Activated CD4-positive, alpha-beta T cell treated with anti-CD3 and anti-CD28 coated beads, Interleukin-2, amount 50 U/mL, for 16 hours (primary cell): ENCODE measurements at places on chromosomes 7 and 10.

- no peak for DNase-seq
Observed at GRCh38 chr7:155991470-155991869, 179.2 kb upstream of the SHH start.

DNA sequence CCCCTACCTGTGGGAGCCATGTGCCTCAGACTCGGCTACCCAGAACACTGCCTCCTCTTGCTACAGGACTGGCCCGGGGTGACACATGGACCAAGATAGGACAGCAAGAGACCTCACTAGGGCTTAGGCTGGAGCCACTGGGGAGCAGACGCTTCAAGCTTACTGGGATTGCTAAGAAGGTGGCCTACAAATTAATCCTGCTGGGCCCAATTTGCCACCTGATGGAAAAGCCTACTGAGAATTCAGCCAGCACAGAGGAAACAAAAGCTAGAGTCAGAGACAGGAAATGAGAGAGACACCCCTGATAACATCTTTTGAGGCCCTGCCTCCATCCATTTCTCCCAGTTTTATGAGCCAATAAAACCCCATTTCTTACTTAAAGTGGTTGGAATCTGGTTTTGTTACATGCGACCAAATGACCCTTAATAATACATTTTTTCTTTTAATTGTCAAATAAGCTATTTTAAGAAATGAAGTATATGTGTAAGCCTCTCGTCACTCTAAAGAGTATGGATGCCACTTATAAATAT lies 282.1 kb downstream of the CXCL12 start:
- DNase-seq: no peak

DNA sequence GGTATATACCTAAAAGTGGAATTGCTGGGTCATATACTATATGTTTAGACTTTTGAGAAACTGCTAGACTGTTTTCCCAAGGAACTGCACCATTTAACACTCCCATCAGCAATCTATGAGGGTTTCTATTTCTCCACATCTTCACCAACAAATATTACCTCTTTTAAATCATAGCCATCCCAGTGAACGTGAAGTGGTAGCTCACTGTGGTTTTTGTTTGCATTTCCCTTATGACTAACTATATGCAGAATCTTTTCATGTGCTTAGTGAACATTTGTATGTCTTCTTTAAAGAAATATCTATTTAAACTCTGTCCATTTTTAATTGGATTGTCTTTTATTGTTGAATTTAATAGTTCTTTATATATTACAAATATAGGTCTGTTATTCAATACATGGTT lies 115.8 kb upstream of the SEC61G start:
- no peak for DNase-seq

DNA sequence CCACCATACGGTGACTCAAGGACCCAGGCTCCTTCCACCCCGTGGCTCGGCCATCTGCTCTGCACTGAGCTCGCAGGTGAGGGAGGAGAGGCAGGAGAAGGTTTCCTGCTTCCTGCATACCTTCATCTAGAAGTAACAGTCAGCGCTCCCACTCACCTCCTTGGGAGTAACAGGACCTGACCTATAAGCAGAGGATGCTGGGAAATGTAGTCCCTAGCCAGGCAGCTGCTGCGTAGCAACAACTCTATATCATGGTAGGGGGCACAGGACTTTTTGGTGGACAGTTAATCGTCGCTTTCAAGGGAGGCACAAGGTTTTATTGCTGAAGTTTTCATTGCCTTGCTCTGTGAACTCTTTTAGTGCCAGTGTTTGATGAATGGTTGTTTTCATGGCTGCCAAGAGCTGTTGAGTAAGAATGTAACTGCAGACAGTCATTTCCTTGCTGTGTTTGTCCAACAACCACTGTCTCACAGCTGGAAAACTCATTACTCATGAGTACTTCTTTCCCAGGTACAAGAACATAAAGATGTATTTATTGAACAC lies 10.2 kb upstream of the ZFYVE27 start:
- peak; percentile 60 for DNase-seq

DNA sequence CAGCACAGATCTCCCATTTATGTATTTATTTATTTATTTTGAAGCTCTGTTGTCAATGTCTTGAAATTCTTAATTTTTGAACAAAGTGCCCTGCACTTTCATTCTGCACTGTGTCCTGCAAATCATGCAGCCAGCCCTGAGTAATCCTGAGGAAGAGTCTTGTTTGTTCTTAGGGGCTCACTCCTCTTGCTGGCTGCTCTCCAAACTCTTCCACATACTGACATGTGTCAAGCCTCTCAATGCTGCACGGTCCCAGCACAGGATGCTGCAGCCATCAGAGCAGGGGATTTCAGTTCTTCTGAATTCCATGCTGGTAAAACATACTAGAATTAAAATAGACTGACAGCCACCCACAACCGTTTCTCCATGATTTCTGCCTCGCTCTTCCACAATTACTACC lies 207.2 kb downstream of the PARD3 start:
- no peak for DNase-seq

DNA sequence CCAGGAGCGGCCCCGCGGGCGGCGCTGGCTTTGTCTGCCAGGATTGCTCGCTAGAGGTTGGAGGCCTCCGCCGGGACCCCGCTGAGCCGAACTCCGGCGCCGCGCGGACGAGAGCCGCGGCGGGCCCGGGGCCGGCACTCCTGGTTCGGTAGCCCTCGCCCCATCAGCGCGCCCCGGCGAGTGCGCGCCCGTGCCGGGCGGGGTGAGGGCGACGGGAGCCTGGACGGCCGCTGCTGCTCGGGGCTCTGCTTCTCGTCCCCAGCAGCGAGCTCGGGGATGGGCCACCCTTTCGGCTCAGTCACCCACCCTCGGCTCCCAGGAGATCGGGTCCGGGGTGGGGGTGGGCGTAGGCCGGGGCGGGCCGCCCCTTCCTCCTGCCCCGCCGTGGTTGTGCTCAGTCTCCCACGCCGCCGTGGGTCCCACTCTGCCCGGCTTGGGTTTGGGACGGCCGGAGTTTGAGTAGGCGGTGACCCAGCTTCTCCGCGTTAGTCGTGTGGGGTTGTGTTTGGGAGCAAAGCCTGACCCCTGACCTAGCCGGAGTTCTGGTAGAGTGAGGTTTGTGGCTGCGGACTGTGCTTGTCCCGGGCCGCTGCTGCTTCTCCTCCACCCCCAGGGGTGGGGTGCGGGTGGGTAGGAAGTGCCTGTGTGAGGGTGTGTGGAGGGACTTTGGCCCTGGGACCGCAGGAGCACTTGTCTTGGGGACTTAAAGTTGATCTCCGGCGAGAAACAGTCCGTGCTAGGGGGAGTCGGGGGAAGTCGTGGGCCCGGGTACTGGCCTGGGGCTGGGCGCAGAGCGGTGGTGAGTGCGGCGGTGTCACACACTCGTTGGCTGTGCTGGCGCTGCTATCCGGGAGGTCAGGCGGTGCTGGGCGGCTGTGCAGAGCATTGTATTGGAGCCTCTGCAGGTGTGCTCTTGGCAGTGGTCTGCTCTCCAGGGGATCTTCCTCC lies 677 bp downstream of the TSPAN14 start:
- no peak for DNase-seq

DNA sequence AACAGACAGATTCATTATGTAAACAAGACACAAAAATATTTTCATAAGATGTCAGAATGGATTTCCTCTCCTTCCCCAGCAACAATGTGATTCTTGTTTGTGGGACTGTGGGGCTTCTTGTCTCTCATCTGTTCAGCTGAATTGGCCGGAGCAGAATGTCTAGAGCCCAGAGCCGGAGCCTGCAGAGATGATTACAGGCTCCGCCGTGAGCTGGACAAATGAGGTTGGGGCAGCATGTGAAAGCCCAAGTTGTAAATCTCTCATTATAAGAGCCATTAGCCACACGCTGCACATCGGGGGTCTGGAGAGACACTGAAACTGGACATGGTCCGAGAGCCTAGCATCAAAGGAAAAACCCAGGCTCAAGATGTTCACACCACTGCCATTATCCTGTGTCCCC lies 137.0 kb upstream of the ADAM12 start:
- no peak for DNase-seq

- no peak for DNase-seq
Observed at GRCh38 chr7:91355695-91356435, 91.6 kb downstream of the FZD1 start.

DNA sequence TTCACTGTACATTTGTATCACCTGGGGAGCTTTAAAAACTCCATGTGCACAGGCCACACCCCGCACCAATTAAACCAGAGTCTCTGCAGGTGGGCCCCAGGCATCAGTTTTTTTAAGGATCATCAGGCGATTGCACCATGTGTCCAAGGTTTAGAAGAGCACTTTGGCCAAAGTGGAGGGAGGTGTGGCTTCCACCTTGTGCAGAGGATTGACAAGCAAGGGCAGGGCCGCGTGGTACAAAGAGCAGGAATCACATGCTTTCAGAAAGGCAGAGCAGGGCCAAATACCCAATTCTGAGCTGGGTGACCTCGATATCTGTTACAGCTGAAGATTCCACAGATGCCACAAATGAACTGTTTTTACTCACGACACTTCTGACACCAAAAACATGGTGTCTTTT lies 52.4 kb downstream of the NOC3L start:
- DNase-seq: no peak

DNA sequence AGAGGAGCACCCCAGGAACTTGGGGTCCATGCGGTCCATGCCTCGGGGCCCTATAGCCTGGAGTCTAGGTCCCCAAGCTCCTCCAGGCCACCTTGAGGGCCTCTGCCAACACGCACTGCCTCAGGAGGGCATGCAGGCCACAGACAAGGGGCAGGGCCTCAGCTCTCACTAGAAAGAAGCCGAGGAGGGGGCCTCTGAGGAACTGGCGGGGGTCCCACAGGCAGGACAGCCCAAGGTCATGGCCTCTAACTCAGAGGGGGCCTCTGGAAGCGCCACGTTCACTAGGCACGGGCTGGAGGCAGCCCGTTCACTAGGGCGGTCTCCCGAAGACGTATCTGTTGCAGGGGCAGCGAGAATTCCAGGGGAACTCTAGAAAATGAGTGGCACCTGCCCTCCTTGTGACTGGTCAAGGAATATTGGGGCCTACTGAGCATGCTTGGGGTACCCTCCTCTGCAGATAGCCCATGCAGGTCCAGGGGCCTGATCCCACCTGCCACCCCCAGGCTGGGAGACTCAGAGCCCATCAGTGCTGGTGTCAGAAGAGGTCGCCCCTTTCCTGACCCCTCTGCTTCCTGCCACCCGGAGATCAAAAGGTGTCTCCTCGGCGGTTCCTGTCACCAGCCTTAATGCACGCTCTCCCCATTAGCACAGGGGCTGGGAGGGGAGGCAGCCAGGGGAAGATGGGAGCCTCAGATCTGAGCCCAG lies 86.7 kb upstream of the RET start:
- no peak for DNase-seq

GRCh38 chr7:94396037-94396431 lies 1.3 kb downstream of the COL1A2 start:
- no peak for DNase-seq

- DNase-seq: no peak
Observed at GRCh38 chr7:127751062-127751461, 99.1 kb downstream of the SND1 start.

DNA sequence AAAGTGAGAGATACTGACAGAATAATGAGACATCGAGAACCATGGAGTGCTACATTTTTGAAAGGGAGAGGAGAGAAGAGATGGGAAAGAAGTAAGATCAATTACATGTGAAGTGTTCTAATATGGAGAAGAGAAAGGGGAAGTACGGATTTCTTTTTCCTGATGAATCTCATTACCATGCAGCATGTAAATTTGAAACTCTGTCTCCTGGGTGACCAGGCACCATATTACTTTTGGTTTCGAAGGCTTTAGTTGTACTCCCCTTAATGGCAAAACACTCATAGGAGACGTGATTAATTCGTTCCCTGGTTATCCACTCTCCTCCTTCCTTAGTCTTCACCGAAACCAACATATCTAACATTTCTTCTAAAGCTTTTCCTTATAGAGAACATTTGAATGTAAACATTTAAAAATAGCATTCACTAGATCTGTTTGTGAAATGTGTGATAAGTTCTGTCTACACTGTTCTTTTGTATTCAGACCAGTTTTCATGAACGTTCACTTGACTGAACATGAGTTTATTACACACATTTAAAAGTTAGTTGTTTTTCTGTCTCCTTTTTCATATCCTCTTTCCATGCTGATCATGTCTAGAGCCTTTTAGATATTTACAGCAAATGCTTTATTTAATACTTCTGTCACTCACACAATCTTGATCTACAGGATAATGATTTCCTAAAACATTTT lies 80.2 kb upstream of the MSRB2 start:
- DNase-seq: no peak

DNA sequence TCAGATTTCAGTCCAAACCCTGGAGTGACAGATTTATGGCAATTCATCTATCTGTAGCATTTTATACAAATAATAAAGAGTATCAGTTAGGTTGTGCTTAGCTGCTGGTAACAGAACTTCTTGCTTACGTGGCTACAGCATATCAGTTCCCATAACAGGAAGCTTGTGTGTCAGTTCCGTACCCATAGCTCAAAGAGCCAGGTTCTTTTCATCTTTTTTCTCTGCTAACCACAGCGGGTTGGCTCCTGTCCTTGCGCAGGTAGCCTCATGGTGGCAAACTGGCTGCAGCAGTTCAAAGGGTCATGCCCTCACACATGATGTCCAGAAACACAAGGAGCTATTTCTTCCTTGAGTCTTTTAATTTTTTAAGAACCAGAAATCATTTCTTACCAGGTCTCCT lies 1041.8 kb downstream of the GATA3 start:
- peak; percentile 12 for DNase-seq

DNA sequence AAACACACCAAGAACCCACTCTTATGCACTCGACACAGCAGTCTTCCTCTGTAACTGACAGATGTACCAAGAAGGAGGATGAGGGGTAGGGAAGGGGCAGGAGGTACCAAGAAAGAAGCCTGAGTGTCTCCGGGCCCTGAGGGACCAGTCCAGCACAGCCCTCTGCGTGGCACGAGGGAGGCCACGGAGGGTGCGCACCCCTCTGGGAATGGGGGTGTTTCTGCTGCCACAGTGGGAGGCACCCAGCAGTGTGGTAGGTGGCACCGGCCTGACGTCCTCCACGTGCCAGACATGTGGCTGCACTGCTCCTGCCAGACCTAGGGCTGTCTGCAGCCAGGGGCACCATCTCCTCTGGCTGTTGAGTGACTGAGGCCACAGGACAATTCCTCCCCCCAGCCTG lies 154.3 kb downstream of the ZMYND11 start:
- no peak for DNase-seq

DNA sequence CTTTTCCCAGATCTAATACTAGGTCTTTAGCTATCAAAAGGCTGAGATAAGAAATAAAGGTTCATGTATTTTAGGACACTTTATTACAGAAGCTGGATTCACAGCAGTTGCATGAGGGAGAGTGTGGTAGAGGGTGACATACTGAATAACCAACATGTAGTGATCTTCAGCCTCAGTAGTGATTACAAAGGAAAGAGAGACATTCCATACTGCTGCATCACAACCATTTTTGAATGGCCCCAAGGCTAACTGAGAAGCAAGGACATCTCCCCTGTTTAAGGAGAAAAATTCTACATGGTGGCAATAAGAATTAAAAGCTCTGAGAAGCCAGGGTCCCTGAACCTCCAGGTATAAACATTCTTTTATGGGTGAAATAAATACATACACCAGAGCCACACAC lies 35.3 kb downstream of the COG5 start:
- no peak for DNase-seq
